ENCODE measurements at places on chromosomes 2 and 18.

- no peak for DNase-seq
Measured at GRCh38 chr18:45282101-45282812, 333.0 kb upstream of the SLC14A2 start.

DNA sequence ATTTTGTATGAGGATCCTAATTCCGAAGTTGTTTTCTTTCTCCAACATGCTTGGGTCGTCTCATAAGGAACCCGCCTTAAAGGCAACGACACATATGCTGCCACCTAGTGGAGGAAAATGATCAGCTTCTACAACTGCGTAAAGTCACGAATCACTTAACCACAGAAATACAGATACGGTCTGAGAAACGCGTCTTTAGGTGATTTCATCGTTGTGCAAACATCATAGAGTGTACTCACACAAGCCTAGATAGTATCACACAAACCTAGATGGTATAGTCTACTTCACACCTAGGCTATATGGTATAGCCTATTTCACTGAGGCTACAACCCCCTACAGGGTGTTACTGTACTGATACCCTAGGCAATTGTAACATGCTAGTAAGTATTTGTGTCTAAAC lies 13.1 kb downstream of the GNLY start:
- DNase-seq = peak; percentile 89

- DNase-seq = no peak
Measured at GRCh38 chr2:155043097-155043496, 344.6 kb downstream of the KCNJ3 start.

DNA sequence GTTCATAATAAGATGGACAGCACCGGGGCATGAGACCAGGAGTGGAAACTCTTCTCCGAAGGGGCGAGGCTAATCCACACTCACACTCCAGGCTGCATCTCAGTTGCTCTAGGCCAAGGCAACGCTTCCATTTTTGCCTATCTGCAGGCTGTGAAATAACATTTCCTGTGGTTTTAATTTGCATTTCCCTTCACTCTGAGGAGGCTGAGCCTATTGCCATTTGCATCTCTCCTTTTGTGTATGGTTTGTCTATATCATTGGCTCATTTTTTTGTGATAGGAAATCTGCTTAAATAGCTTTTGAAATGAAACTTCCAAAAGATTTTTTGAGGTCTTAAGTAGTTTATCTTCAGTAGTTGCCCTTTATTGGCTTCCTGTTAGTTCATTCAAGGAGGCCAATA lies 57.6 kb downstream of the TPGS2 start:
- DNase-seq = no peak

DNA sequence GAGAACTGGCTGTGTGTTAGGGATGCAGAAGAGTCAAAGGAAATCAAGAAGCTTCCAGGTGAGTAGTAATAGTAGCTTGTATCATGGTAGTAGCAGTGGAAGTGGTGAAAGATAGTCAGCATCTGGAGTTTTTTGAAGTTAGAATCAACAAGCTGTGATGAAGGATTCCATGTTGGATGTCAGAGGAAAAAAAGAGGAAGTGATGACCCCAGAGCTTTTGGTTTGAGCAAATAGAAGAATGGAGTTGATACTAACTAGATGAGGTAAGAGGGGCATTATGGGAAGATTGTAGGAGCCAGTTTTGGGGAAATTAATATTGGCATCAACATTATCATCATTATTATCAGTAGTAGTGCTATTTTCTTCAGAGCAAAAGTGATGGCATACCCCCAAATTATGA lies 542.2 kb downstream of the XIRP2 start:
- DNase-seq = no peak

DNA sequence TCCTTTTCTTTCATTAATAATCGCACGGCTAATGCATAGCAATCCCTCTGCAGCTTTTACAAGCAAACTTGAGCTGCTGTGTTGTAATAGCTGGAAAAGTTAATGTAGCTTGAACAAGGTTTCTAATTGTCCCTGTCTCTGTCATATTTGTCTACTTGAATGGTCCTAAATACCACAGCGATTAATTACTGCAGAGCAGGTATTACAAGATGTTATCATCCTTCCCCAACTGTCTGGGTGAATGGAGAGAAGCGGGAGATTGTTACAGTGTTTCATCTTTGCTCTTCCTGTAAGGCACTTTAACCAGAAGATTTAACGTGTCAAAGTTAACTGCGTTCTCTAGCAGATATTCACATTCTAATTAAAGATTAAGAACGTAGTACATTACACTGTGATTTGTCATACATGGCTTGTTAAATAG lies 422.2 kb upstream of the POU3F3 start:
- no peak for DNase-seq

GRCh38 chr18:8610459-8610851 lies 1.2 kb downstream of the RAB12 start:
- no peak for DNase-seq

DNA sequence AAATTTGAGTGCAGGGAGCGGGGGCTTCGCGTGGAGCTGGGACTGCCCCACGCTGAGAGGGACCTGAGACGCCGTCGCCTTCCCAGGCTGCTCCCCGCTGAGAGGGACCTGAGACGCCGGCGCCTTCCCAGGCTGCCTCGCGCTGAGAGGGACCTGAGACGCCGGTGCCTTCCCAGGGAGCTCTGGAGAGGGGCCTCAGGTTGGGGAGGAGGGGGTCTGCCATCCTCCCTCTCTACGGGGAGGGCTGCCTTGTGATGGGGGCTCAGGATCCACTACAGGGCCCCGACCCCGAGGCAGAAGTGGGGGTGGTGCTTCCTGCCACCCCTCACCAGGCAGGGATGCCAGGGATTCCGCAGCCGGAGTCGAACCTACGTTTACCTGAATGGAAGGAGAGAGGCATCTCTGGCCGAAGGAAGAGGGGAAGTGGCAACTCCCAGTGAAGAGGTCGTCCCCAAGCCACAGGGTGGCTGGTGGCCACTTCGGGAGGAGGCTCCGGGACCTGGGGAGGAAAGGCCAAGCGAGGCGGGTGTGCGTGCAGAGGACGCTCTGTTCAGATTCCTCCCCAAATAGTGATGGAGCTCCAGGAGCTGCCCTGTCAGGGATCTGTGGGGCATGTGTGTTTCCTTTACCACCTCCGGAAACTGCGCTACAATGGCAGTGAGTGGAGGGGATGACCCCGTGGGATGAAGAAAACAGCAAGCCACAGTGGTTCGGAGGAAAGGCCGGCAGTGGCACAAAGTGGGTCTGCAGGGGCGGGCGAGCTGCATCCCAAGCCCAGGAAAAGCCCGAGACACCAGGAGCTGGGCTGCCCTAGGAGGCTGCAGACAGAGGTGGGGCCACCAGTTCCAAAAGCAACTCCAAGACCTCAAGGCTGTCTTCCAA lies 108.2 kb upstream of the CTDP1 start:
- no peak for DNase-seq

DNA sequence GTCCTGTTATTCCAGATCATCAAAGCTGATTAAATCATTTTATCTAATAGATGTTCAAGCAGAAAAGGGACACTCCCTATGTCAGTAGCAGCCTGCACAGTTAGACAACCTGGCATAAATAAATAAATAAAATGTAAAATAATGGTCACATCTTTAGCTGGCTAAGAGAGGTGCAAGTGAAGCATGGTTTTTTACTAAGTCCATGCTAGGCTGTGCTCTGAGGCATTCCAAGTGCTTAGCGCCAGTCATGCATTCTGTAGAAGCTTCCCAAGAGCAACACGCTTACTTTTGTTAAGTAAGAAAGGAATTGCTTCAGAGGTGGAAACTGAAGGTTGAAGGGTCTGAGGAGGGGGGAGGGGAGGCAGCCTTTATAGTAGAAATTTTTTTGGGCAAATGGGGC lies 351.2 kb downstream of the CDH2 start:
- DNase-seq = no peak

- no peak for DNase-seq
Measured at GRCh38 chr2:203774760-203775159, 68.3 kb downstream of the CD28 start.

GRCh38 chr2:45651415-45652089 lies at the start of gene PRKCE:
Gene PRKCE, plus strand, starts transcription at chr2:45651675.
- peak; percentile 13 for DNase-seq

DNA sequence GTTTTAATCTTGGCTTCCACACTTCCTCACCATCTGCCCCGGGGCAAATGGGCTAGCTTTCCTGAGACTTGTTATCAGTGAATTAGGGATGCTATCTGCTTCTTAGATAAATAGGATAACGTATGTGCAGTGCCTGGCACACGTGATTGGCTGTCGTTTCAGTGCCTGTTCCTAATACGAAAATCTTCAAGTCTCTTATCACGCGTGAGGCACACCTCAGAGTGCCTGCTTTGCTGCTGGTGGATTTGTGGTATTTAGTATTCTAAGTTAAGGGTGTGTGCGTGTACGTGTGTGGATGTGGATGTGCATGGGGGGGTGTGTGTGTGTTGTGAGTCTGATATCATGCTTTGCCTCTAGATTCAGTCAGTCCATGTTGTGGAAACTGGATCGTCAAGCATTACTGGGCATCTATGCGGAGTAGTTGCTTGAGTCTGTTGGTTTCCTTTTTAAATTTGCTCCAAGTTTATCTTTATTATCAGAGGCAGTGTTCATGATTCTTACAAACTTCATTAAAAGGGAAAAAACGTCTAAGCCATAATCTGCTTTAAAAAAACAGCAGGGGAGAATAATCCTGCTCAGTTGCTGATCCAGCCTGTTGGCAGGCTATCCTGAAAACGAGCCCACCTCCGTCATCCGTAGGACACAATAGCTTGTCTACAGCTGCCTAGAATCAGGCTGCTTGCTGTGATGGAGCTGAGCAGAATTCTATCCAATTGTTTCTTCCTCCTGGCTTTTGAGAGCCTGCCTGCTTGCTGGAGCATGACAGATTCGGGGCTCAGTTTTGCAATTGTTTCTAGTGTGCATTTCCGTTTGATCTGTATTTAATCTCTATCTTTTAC lies 6.6 kb downstream of the SH3RF3 start:
- peak; percentile 53 for DNase-seq

DNA sequence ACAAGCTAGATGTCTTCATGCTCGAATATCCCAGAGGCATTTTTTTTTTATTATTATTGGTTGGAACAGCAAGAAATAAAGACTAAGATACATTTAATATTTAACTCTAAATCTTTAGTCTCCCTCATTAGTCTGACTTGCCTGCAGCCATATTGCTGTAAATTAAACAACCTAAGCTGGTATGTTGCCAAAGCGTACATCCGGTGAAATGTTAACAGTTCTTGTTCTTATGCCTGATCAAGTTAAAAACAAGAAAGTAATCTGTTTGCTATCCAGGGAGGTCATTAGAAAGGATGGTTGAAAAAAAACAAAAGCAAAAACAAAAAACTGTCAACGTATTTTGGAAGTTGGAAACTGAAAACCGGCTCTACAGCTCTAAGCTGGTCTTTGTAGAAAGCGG lies 125.9 kb upstream of the NABP1 start:
- DNase-seq = peak; percentile 33

- DNase-seq = no peak
Measured at GRCh38 chr2:202782940-202783558, 88.5 kb downstream of the ICA1L start.

- no peak for DNase-seq
Measured at GRCh38 chr2:191010887-191011885, 2.8 kb downstream of the STAT1 start.

GRCh38 chr18:74896390-74896991 lies 298.8 kb downstream of the ZNF407 start:
- DNase-seq = no peak

- no peak for DNase-seq
Measured at GRCh38 chr18:26312199-26312598, 86.0 kb downstream of the TAF4B start.

DNA sequence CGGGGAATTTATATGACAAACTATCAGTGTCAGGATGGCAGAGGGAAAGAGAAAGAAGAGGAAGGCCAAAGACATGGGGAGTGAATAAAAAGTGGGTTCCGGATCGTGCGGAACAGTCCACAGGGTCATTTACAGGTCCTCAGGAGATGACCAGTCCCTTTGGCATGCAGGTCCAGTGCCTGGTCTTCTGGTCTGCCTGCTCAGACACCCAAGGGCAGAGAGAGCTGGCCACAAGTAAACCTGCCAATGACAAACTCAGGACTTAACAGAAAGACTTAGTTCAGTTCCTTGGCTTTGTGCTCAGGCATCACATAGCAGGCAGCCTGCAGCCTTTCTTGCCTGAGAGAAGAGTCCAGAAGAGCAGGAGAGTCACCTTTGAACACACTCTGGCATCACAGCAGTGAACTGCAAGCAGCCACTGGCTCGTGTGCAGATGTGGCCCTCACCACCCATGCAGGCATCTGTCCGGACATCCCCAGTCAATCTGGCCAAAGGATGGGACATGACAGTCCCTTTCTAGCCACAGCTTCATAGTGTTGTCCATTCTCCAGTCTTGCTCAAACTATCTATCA lies 14.0 kb downstream of the TMEM127 start:
- no peak for DNase-seq

DNA sequence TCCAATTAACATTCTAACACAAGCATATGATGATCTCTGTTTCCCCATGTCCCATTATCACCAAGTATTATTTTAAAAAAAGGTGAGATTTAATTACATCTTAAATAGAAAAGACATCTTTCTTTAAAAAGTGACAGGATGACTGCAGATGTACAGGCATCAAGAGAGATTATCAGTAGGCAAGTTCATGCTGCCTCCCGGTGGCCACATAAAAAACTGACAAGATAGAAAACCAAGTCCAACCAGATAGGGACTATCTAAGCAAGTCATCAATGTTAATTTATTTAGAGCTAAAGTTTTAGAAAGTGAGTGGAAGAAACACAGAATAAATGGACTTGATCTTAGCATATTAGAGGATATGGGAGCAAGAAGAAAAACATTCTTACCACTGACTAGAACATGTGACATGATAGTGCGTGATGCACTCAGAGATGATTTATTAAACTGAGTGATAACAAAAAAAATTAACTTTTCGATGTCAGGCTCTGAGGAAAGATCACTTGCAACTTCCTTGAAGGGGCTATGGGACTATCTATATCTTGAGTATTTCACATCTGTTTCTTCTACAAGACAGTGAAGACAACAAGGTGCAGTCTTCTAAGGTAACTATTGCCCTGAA lies 5.4 kb upstream of the TDRD15 start:
- peak; percentile 20 for DNase-seq

DNA sequence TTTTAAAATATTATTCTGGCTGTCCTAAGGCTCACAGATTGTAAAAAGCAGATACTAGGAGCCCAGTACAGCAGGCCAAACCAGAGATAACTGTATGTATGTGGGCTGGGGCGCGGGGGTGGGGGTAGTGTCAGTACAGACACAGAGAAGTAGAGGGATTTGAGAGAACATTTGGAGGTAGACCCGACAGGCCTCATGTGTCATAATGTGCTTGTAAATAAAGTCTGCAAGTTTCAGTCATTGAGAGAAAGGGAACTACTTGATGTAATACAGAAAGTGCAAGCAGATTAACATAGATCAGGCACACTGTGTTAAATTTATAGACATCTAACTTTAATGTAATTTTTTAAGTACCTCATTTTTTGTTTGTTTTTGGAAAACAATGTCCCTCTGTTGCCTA lies 7.4 kb upstream of the POLI start:
- DNase-seq = no peak
